ENCODE measurements at places on chromosomes 3 and 15. TPM values are rescaled to one million over a fixed set of nuclear protein-coding genes. Genes with fewer than 3 reads are reported as not detected.

Gene SH3GL3
- total RNA-seq = not detected

Gene SNURF
- 23.7 TPM for total RNA-seq

Gene BFSP2
- not detected for total RNA-seq

Gene MELTF
- total RNA-seq = 6.2 TPM

Gene P3H2
- total RNA-seq = under 0.01 TPM

Gene ABHD17C
- total RNA-seq = 4.2 TPM

Gene ADGRG7
- not detected for total RNA-seq

Gene PCSK6
- total RNA-seq = 0.32 TPM

Gene FEZF2
- total RNA-seq = not detected

Gene LINGO1
- total RNA-seq = not detected

Gene GAP43
- total RNA-seq = not detected

Gene ATP13A5
- total RNA-seq = not detected

Gene GCSAM
- total RNA-seq = not detected

Gene ARPIN
- total RNA-seq = 11.7 TPM

Gene LTF
- total RNA-seq = not detected

Gene UMPS
- 48.2 TPM for total RNA-seq

Gene MRPL3
- total RNA-seq = 112 TPM

Gene LRRIQ4
- not detected for total RNA-seq

Gene TP63
- not detected for total RNA-seq

Gene SYNPR
- total RNA-seq = not detected

Gene SLC22A13
- total RNA-seq = not detected

Gene EFCAB12
- not detected for total RNA-seq

Gene ATP11B
- total RNA-seq = 55.2 TPM

Gene CLDN1
- not detected for total RNA-seq

Gene FANCD2OS
- not detected for total RNA-seq
